ENCODE measurements at places on chromosomes 7 and 10. TPM values are rescaled to one million over a fixed set of nuclear protein-coding genes. Genes with fewer than 3 reads are reported as not detected.

DNA sequence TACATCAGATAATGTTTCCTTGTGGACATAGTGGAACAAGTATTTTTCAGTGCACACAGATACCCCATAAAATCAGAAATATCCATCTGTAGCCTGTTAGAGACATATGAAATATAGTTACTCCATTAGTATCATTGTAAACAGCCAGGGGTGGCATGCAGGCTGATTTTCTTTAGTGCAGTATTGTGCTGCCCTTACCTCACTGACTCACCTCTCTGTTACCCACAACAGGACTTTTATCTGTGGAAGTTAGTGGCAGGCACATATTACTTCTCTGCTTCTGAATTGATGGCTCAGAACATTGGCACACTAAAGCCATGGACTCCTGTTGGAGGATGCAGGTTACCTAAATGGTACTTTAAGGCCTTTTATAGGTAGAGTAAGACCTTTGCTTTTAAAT is 70.0 kb downstream of the SLC25A40 start:
- DNase-seq = no peak
- H3K36me3 ChIP-seq = no peaks in the 10 kb centered on the region
- H3K27me3 ChIP-seq = no peaks in the 10 kb centered on the region
- H3K4me3 ChIP-seq = no peak overlapping the region

TSPAN15 gene
- 37.9 TPM for polyA plus RNA-seq

- H3K27ac ChIP-seq = peak overlapping the region; percentile 76
- peaks cover 28% of the 10 kb centered on the region for H3K4me1 ChIP-seq
- peaks cover 7% of the 10 kb centered on the region for H3K36me3 ChIP-seq
- H3K4me3 ChIP-seq = peak overlapping the region; percentile 79
- peaks cover 5% of the 10 kb centered on the region for H3K27me3 ChIP-seq
- peak; percentile 41 for DNase-seq
These were observed 930 bp downstream of the KNDC1 start for GRCh38 chr10:133160826-133161471.

DNA sequence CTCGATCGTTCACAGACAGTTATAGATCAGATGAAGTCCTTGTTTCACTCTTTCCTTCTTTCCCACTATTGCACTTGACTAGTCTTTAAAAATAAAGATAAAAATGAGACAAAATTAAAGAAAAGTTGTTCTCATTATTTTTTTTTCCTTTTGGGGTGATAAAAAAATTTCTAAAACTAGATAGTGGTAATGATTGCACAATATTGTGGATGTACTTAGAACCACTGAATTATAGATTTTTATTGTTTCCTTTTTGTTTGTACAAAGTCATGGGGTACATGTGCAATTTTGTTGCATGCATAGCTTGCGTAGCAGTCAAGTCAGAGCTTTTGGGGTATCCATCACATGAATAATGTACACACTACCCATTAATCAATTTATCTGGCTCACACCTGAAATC is 97.3 kb downstream of the PHTF2 start:
- no peak overlapping the region for H3K4me3 ChIP-seq
- H3K27me3 ChIP-seq = no peaks in the 10 kb centered on the region
- DNase-seq = no peak
- no peak overlapping the region for H3K27ac ChIP-seq
- H3K36me3 ChIP-seq = no peaks in the 10 kb centered on the region
- no peaks in the 10 kb centered on the region for H3K4me1 ChIP-seq

DNA sequence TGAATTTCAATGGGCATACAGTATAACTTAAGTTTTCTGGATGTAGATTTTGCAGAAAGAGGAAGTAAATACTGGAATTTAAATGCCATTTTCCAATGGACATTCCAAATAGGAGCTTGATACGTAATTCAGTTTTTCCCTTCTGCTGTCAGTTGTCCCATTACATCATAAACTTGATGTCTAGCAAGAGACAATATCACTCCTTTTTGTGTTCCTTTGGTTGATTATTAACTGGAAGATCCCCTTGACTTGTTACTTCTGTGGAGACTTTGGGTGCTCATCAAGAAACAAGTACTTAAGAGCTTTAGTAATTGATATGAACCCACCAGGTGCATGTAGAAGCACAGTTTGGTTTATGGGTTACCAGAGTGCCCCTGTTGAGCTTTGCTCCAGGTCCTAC is 116.1 kb downstream of the ST7 start:
- H3K36me3 ChIP-seq = no peaks in the 10 kb centered on the region
- no peak for DNase-seq
- H3K27ac ChIP-seq = no peak overlapping the region
- H3K4me1 ChIP-seq = peaks cover 5% of the 10 kb centered on the region
- H3K27me3 ChIP-seq = no peaks in the 10 kb centered on the region

DNA sequence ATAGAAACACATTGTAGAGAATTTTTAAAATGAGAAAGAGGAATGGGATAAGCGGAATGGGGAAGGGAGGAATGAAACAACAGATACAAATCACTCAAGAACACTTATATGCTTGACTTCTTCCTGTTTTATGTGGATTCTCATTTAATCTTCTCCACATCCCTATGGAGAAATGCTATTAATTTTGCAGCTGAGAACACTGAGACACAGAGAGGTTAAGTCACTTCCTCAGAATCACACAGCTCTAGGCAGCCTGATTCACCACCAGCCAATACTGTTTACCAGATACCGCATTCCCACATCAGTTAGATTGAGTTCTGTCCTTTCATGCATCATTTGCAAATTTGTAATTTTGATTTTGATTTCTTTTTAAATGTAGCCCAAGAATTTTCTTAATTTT is 170.5 kb downstream of the SH2D4B start:
- H3K27me3 ChIP-seq = no peaks in the 10 kb centered on the region
- DNase-seq = no peak
- no peaks in the 10 kb centered on the region for H3K36me3 ChIP-seq

- no peaks in the 10 kb centered on the region for H3K27me3 ChIP-seq
- DNase-seq = no peak
- H3K4me1 ChIP-seq = peaks cover 14% of the 10 kb centered on the region
- no peak overlapping the region for H3K27ac ChIP-seq
- H3K4me3 ChIP-seq = peak overlapping the region; percentile 87
- H3K36me3 ChIP-seq = peaks cover 28% of the 10 kb centered on the region
These were observed 1.1 kb upstream of the PPP1R35 start for GRCh38 chr7:100437150-100438100.

DNA sequence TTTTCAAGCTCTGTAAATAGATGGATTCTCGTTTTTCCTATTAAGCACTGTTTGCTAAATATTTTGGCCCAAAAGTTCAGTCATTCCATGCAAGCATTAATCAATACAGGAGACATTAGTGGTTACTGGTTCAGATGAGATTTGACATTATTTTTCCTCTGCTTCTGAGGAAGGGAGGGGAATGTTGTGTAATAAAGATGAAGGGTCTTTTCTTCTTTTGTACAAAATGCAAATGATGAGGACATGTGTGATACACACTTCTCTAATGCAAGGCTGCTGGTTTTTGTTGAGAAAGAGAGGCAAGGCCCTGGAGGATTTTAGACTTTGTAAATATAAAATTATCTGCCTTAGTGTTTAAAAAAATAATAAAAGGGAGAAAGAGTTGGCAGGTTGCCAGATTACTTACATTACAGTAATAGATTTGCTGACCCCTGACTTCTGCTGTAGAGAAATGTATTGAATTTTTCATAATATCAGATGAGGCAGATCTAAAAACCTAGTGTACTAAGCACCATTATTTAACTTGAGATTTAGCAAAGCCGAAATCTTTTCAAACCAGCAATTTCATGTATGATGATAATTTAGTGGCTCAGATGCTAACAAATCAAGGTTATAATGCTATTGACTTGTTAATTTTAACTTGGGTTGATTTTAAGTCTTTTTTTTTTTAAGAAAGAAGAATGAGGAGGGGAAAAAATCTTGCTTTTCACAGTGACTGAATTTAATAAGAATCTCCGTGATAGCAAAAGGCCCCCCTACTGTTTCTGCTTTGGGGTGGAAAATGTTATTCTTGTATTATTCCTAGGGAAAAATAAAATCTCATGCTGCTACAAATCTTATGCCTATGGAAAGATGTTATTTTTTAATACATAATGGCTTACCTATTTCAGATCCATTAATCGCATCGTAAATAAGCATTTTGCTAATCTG is 180.1 kb downstream of the ARID5B start:
- H3K4me1 ChIP-seq = peaks cover 35% of the 10 kb centered on the region
- DNase-seq = no peak
- H3K27ac ChIP-seq = peak overlapping the region; percentile 84

- no peak overlapping the region for H3K4me3 ChIP-seq
- H3K27ac ChIP-seq = no peak overlapping the region
- no peaks in the 10 kb centered on the region for H3K36me3 ChIP-seq
- H3K4me1 ChIP-seq = no peaks in the 10 kb centered on the region
- peaks cover 4% of the 10 kb centered on the region for H3K27me3 ChIP-seq
- no peak for DNase-seq
These were observed 22.0 kb upstream of the SLC26A4 start for GRCh38 chr7:107638594-107638993.

- no peak overlapping the region for H3K27ac ChIP-seq
- H3K4me3 ChIP-seq = no peak overlapping the region
- H3K27me3 ChIP-seq = no peaks in the 10 kb centered on the region
- peaks cover 3% of the 10 kb centered on the region for H3K36me3 ChIP-seq
- DNase-seq = no peak
These were observed 54.3 kb downstream of the ARHGAP21 start for GRCh38 chr10:24669285-24669852.

GRCh38 chr7:66078067-66078466 is 2.4 kb downstream of the ASL start:
- no peak for DNase-seq
- peak overlapping the region; percentile 24 for H3K27ac ChIP-seq
- H3K4me1 ChIP-seq = peaks cover 8% of the 10 kb centered on the region
- H3K36me3 ChIP-seq = peaks cover 39% of the 10 kb centered on the region
- no peak overlapping the region for H3K4me3 ChIP-seq
- H3K27me3 ChIP-seq = no peaks in the 10 kb centered on the region

GRCh38 chr7:142539901-142540300 is 209.4 kb upstream of the PRSS1 start:
- peaks cover 6% of the 10 kb centered on the region for H3K27me3 ChIP-seq
- no peaks in the 10 kb centered on the region for H3K36me3 ChIP-seq
- no peak overlapping the region for H3K27ac ChIP-seq
- DNase-seq = no peak
- H3K4me3 ChIP-seq = no peak overlapping the region

DNA sequence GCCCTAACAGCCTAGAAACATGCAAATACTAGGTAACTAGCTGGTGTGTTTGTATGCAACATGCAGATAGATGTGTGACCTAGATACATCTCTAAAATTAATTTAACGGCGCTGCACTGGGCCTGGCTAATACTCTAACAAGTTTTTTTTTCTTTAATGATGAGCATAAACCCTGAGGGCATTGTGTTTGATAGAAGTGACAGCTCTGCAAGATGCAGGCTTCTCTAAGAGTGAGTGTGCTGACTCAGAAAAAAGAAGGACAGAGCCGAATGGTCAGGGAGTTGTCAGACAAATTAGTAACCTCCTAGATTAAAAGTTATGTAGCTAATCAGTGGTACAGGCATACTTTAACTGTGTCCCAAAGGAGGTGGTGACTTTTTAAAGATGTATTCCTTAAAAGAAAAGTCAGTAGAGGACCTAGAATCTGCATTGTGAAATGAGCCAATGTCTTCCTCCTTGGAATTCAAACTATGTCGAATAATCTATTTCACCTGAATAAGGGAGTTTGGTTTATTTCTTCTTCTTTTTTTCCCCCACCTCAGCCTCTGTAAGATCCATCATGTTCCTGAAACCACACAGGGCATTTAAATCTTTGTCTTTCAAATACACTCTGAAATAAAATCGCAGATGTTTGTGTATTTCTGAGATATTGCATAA is 315.1 kb downstream of the GFRA1 start:
- H3K36me3 ChIP-seq = no peaks in the 10 kb centered on the region
- no peaks in the 10 kb centered on the region for H3K27me3 ChIP-seq
- no peak for DNase-seq
- no peak overlapping the region for H3K4me3 ChIP-seq

DNA sequence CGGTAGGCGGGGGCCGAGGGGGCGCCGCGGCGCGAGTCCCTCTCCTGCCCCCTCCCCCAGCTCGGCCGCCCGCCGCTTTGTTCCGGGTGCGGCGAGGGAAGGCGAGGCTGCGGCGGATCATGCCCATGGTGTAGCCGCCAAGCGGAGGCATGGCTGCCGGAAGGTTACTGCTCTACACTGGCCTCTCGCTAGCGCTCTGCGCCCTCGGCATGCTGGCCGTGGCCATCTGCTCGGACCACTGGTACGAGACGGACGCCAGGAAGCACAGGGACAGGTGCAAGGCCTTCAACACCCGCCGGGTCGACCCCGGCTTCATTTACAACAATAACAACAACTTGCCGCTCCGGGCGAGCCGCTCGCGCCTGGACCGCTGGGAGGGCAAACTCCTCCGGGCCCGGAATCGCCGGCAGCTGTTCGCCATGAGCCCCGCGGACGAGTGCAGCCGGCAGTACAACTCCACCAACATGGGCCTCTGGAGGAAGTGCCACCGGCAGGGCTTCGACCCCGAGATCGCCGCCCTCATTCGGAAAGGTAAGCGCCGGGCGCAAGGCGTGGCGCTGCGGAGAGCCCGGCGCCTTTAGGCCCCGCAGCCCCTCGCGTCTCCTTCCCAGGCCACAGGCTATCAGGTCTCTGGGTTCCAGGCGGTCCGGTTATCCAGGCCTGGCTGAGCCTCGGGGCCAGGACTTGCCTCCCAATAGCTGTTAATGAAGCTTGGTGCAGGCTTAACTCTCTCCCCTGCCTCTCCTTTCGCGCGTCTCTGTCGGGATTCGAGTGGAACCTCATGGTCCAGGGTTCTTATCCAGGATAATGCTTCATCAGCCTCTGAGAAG is 513 bp downstream of the TMEM178B start:
- no peak for DNase-seq
- H3K27me3 ChIP-seq = peaks cover 76% of the 10 kb centered on the region
- H3K4me3 ChIP-seq = peak overlapping the region; percentile 28
- H3K36me3 ChIP-seq = no peaks in the 10 kb centered on the region
- H3K27ac ChIP-seq = no peak overlapping the region

GRCh38 chr10:132785723-132786475 is at the start of gene NKX6-2:
TSS of gene NKX6-2 (minus strand) at chr10:132786147. CDS start at chr10:132785948, 199 bp downstream.
- H3K4me3 ChIP-seq = no peak within 1 kb of the TSS
- DNase-seq = no peak
- H3K27me3 ChIP-seq = peaks cover 75% of the 10 kb centered on the region

DNA sequence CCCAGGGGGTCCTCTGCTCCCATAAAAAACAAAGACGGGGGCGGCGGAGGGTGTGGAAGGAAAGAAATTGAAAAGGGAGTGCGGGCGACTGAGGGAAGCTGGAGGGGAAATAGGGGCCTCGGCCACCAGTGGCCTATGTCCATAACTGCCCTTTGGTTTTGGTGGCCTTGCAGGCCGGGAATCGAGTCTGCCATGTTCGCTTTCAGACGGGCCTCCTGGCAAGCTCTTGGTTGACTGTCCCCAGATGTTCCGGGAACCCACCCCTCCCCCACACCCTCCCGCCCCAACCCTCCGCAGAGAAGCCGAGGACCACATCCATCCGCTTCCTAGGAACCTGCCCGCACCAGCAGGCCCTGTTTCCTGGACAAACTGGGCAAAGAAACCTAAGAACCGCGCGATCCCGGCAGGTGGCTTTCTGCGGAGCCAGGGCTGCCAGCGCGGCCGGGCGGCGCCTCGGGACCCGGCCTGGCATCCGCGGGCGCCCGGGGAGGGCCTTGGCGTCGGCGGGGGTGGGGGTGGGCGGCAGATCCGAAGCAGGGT is 20.0 kb upstream of the GATA3 start:
- H3K36me3 ChIP-seq = no peaks in the 10 kb centered on the region
- H3K4me3 ChIP-seq = peak overlapping the region; percentile 13
- no peak overlapping the region for H3K27ac ChIP-seq
- DNase-seq = no peak
- peaks cover 19% of the 10 kb centered on the region for H3K4me1 ChIP-seq

Data from large intestine (tissue), 12 donors.